ENCODE measurements at places on chromosomes 16 and 17.

GRCh38 chr16:81676066-81676882 is 102.8 kb upstream of the PLCG2 start:
- H3K4me1 ChIP-seq, result no peaks in the 10 kb centered on the region
- H3K4me3 ChIP-seq, result no peak overlapping the region
- no peak overlapping the region for H3K27ac ChIP-seq
- H3K27me3 ChIP-seq, result no peaks in the 10 kb centered on the region
- H3K36me3 ChIP-seq, result peaks cover 6% of the 10 kb centered on the region

DNA sequence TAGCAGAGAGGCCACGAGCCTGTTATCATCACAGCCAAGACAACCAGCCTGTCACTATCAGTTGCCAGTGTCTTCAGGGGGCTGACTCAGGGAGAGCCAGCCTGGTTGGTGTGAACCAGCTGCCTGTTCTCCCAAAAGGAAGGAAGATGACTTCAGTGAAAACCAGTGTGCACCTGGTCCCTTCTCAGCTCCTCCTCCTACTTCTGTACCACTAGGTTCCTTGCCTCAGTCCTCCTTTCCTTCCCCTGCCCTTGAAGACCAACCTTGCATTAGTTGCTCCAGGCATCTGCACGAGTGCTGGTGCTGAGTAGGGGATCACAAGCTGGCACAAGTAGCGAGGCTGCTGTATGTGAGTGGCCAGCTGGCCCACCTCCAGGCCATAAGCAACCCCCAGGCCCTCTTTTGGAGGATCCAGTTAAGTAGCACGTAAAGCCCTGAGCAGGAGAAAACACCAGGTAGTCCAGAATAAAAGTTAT is 8.5 kb downstream of the TUBG1 start:
- no peaks in the 10 kb centered on the region for H3K27me3 ChIP-seq
- DNase-seq, result no peak
- H3K36me3 ChIP-seq, result peaks cover 20% of the 10 kb centered on the region
- H3K27ac ChIP-seq, result no peak overlapping the region

DNA sequence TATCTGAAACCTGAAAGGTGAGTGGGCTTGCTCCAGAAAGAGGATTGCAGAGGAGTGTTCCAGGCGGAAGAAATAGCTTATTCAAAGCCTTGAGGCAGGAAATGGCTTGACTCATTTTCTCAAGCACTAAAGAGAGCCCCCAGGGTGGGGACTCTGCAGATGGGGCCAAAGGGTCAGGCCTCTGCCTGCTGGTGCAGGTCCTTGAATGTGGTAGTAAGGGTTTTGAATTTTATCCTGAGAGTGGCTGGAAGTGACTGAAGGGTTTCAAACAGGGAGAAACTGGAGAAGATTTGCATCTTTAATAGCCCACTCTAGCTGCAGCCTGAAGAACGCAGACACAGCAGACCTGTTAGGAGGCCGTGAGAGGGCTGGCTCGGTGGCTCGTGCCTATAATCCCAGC is 144.4 kb downstream of the CCT6B start:
- H3K36me3 ChIP-seq, result no peaks in the 10 kb centered on the region
- no peak overlapping the region for H3K27ac ChIP-seq
- H3K4me1 ChIP-seq, result no peaks in the 10 kb centered on the region
- H3K4me3 ChIP-seq, result no peak overlapping the region
- DNase-seq, result no peak

DNA sequence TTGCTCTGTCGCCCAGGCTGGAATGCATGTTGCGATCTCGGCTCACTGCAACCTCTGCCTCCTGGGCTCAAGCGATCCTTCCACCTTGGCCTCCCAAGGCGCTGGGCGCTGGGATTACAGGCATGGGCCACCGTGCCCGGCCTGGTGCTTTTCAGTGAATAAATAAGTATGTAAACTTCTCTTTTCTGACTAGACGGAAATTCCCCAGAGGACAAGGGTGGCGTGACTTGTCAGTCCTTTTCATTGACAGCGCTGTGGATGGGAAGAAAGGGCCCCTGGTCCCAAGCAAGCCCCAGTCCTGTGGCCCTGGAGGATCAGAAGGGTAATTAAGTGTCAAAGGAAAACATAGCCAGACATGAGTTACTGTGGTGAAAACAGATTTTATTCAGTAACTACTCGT is 9.6 kb upstream of the SPN start:
- H3K27ac ChIP-seq, result no peak overlapping the region
- DNase-seq, result no peak
- H3K36me3 ChIP-seq, result no peaks in the 10 kb centered on the region
- H3K4me3 ChIP-seq, result no peak overlapping the region
- no peaks in the 10 kb centered on the region for H3K4me1 ChIP-seq
- no peaks in the 10 kb centered on the region for H3K27me3 ChIP-seq
